ENCODE measurements at places on chromosomes 16 and 17.
A peak's percentile ranks its signal among the peaks of the same experiment; 100 is the strongest.

DNA sequence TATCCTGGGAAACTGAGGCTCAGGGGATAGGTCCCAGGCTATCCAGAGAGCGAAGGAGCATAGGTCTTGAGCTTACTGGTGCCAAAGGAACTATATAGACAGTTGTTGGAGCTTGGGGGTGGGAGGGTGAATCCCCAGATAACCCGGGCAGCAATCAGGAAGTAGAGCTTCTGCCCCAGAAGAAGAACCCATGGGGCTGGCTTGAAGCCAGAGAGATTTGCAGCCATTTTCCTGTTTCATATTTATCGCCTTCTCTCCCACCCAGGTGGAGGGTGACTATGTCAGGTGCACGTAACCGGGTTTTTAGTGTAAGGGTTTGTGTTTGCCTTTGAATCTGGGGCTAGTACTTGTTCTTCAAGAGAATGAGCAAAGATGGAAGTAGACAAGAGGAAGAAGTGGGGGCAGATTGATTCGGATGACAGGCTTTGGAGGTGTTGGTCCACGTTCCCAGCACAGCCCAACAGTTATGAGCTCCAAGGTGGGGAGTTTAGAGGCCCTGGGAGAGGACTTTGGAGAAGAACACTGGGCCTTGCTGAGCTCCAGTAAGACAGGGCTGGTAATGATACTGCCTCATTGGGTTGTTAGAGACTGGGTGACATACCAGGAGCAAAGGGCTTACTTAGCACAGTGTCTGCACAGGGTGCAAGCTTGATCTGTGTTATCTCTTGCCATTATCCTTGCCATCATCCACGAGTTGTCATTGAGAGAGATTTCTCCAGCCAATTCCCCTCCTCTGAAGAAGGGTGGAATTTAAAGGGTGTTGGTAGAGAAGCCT lies 145.6 kb downstream of the CCDC182 start:
- no peak for DNase-seq

DNA sequence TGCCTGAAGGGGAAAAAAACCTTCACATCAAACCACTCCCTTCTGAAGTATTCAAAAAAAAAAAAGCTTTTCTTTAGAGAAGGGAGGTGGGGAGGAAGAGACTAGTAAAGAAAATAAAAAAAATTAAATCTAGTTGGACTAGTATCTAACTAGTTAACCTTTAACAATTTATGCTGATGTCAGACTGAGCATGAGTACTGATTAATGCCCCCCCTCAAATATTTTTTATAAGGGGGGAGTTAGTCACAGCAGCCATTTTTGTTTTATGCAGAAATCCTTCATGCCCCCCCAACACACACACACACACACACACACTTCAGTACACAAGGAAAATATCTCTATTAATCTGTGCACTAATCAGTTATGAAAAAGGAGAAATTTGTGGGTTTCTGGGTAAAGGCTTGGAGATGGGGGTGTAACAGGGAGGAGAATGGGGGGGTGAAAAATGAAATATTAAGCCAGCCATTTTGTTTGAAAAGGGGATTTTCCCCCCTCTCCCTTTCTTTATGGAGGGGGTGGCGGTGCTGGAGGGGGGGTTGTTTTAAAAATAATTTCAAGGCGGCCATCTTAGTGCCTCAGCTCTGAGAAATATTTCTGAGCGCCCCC lies 4.7 kb upstream of the CHD3 start:
- DNase-seq: peak; percentile 41

DNA sequence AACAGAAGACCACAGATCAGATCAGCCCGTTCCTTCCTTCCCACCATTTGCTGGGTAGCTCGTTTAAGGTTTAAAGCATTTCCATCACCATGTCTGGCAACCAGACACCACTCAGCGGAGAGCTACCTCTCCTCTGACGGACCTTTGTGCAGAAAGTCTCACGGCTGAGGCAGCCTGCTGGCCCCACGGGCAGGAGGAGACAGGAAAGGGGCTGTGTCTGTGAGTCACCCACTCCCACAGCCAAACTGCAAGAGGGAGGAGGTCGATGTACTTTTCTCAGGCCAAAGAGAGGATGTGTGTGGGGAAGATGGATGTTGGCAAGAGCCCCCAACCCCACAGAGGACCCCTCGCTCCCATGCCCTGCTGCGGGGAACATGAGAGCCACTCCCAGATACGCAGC lies 92.1 kb downstream of the ZNF423 start:
- peak; percentile 66 for DNase-seq

DNA sequence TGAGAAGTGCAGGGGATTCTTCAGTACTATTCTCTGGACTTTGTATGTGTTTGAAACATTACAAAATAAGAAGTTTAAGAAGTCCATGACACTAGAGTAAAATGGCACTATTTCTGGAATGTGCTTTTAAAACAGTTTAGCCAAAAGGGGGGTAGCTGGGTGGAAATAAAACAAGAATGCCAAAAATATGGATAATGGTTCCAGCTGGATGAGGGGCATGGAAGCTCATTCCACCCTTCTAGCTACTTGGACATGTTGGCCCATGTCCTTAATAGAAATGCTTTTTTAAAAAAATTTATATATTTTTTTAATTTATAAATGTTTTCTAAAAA lies 13.1 kb downstream of the ZC3H7A start:
- no peak for DNase-seq

DNA sequence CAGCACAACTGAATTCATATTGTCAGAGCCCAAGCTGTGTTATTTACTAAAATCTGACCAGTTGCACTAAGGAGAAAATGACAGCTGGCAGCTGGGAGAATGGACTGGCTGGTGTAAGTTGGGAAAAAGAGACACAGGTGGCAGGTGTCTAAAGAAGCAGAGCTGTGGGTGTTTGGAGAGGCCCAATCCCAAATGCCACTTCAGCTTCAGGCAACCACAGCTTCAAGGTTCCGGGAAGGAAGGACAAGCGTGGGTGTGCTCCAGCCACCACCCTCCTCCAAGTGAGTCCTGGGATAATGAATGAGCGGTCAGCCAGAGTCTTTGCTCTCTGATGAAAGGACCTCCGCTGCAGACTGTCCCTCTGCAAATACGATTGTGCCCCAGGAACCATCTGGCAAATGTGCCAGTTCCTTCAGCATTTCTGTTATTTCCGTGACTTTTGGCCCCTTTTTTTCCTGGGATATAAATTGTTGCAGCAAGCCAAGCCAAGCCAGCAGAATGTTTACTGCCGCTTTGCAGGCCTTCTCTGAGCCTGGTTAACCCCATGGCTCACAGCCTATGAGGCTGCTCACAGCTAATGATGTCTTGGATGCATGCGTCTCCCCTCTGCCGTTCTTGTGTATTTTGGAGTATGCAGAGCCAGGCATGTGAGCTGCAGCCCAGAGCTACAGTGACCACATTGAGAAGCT lies 9.5 kb upstream of the RHBDL3 start:
- DNase-seq: no peak

GRCh38 chr16:20388854-20389253 lies 15.7 kb downstream of the PDILT start:
- no peak for DNase-seq

DNA sequence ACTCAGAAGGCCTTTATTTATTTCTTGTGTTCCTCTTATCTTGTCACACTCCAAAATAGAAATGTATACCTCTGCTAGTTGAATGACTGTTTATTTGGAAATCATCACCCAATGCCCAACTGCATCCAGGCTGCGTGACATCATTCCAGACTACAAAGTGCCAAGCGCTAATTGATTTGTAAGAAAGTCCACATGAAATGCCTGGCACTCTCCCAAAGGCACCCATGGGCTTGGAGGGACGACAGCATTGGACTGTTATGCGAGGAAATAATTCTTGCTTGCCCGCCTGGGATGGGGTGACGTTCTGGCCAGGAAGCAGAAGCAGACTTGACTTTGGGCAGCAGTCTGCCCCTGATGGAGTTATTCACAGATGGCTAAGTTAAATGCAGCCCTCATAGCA lies 165.9 kb downstream of the CDH13 start:
- no peak for DNase-seq

DNA sequence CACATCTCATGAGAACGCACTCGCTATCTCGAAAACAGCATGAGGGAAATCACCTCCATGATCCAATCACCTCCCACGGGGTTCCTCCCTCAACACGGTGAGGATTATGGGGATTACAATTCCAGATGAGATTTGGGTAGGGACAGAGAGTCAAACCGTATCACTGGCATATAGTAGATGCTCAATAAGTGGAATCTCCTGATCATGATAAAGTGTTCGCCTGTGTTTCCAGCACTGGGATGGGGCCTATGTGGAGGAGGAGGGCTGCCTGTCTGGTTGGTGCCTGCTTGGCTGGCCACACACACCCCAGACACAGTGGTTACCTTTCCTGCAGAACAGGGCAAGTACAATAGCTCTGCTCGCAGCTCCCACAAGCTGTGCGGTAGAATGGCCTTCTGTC lies 6.1 kb upstream of the MGAT5B start:
- no peak for DNase-seq

- peak; percentile 96 for DNase-seq
Observed at GRCh38 chr17:71976011-71976649, 144.7 kb upstream of the SOX9 start.

- DNase-seq: no peak
Observed at GRCh38 chr16:71867939-71868338, 16.0 kb downstream of the ZNF821 start.

DNA sequence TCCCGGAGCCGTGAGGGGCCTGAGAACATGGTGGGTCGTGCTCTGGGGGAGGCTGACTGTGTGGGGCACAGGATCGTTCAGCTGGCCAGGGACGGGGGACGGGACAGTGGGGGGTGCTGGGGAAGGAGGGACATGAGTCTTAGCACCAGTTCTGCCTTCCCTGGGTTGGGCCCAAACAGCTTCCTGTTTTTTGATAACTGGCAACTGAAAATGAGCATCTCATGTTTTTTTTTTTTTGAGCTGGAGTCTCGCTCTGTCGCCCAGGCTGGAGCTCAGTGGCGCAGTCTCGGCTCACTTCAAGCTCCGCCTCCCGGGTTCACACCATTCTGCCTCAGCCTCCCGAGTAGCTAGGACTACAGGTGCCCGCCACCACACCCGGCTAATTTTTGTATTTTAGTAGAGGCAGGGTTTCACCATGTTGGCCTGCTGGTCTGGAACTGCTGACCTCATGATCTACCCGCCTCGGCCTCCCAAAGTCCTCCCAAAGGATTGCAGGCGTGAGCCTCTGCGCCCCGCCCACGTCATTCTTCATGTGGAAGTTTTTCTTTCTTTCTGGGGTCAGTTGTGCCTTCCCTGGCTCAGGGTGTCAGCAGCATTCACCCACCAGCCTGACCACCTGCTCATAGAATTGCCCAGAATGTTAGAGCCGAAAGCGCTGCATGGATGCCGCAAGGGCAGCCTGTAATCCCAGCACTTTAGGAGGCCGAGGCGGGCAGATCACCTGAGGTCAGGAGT lies 6.4 kb downstream of the ASPSCR1 start:
- DNase-seq: no peak

GRCh38 chr17:65099941-65100315 lies 37.2 kb upstream of the RGS9 start:
- DNase-seq: peak; percentile 30
